ENCODE measurements at places on chromosomes 2 and 18. TPM values are rescaled to one million over a fixed set of nuclear protein-coding genes. Genes with fewer than 3 reads are reported as not detected.

- peaks cover 44% of the 10 kb centered on the region for H3K27me3 ChIP-seq
- DNase-seq, result no peak
- H3K27ac ChIP-seq, result no peak overlapping the region
- no peak overlapping the region for H3K4me3 ChIP-seq
These were observed 19.7 kb downstream of the CLUL1 start for GRCh38 chr18:616380-616995.

- H3K4me1 ChIP-seq, result no peaks in the 10 kb centered on the region
- H3K4me3 ChIP-seq, result no peak overlapping the region
- no peaks in the 10 kb centered on the region for H3K27me3 ChIP-seq
- H3K27ac ChIP-seq, result no peak overlapping the region
These were observed 141.1 kb downstream of the ANTXR1 start for GRCh38 chr2:69154106-69154505.

DNA sequence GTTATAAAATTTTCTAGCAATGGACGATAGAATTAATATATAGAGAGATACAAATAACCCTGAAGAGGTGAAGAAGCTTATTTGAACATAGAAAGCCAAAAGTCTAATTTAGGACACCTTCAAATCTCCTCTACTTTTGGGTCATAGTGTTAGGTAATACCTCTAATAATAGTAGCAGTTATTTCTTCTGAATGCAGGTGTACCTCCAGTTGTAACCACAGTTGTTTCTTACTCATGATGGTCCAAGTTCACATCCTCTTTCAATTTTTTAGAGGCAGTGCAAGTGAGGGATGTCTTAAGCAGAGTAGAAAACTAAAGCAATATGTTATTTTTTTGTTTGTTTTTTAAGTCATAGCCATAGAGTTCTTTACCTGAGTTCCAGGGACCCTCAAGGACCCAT is 429.5 kb downstream of the CCDC85A start:
- no peak overlapping the region for H3K27ac ChIP-seq
- DNase-seq, result no peak
- no peaks in the 10 kb centered on the region for H3K36me3 ChIP-seq
- H3K4me3 ChIP-seq, result no peak overlapping the region

DNA sequence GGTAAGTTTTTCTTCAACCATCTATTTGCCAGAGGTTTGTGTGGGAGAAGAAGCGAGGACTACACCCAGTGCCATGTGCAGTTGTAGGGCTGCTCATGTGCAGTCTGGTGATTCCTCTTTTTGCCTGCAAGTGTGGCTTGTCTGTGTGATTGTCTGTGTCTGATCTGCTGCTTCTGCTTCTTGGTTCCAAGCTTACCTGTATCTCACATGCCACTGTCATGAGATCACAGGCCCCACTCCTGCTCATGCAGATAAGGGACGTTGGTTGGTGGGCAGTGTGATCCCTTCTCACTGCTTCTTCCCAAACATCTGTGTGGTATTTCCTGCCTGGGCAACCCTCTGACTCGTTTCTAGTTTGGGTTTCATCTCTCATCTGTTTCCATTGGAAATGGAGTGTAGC is 27.1 kb downstream of the RRM2 start:
- H3K4me1 ChIP-seq, result no peaks in the 10 kb centered on the region
- no peaks in the 10 kb centered on the region for H3K36me3 ChIP-seq
- DNase-seq, result no peak
- H3K27ac ChIP-seq, result no peak overlapping the region
- no peak overlapping the region for H3K4me3 ChIP-seq
- H3K27me3 ChIP-seq, result no peaks in the 10 kb centered on the region

DNA sequence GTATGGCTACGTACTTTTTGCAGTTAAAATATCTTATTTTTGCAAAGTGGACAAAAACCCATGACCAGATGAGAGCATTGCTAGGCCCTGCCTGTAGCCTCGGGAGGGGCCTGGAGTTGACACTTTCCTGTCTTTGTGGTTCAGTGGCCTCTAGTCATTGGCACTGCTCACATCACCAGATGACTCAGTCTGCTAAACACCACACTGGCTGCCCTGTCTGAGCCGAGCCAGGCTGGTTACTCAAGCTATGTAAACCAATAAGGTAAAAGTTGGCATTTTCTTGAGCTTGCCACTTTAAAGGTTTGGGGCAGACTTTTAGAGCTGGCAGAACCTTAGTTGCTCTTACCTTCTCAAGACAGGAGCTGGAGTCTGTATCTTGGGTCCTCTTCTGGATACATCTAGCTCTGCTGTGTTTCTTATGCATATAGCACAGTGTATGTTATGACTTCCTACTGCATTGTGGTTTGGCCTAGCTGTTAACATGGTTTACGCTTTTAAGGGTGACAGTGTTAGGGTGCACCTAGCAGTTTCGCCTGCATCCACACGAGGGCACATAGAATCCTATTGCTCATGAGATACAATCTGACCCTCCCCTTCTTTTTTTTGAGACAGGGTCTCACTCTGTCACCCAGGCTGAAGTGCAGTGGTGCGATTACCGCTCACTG is 76.4 kb downstream of the AP1S3 start:
- H3K4me3 ChIP-seq, result peak overlapping the region; percentile 42
- H3K4me1 ChIP-seq, result peaks cover 42% of the 10 kb centered on the region
- H3K27me3 ChIP-seq, result no peaks in the 10 kb centered on the region
- H3K27ac ChIP-seq, result peak overlapping the region; percentile 96
- 0 out of 2 replicates have a peak, but pooled peaks cover 7% of the 10 kb centered on the region for H3K36me3 ChIP-seq

DNA sequence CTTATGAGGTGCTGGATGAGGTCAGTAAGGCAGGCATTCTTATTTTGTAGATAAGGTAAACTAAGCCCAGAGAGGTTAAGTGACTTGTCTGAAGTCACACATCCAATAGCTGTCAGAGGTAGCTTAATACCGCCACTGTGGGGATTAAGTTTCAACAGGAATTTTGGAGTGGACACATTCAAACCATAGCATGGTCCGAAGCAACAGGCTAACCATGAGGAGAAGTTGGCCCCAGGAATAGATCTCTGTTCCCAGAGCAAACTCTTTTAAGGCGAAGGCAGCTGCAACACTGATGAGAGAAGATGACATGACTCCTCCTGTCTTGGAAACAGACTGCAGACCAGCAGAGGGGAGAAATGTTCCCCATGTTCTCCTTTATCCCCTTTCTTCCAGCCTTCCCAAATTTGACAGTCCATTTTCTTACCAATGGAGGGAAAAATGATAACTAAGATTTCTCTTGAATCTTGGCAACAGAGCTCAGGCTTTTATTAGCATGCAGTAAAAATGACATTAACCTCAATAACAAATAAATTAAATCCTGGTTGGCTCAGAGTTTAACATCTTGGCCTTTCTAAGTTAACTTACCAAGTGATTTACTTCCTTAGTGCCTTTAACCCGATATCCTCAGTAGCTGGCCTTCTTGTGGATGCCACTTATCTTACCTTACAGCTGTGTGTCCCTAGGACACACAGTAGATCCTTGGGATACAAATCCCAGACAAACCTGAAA is 67.9 kb upstream of the STPG4 start:
- no peak overlapping the region for H3K4me3 ChIP-seq
- no peak for DNase-seq
- H3K27ac ChIP-seq, result no peak overlapping the region
- H3K27me3 ChIP-seq, result no peaks in the 10 kb centered on the region

GRCh38 chr2:80078290-80079036 is 226.1 kb downstream of the LRRTM1 start:
- DNase-seq, result no peak
- no peaks in the 10 kb centered on the region for H3K4me1 ChIP-seq
- H3K27ac ChIP-seq, result no peak overlapping the region
- H3K4me3 ChIP-seq, result no peak overlapping the region

DNA sequence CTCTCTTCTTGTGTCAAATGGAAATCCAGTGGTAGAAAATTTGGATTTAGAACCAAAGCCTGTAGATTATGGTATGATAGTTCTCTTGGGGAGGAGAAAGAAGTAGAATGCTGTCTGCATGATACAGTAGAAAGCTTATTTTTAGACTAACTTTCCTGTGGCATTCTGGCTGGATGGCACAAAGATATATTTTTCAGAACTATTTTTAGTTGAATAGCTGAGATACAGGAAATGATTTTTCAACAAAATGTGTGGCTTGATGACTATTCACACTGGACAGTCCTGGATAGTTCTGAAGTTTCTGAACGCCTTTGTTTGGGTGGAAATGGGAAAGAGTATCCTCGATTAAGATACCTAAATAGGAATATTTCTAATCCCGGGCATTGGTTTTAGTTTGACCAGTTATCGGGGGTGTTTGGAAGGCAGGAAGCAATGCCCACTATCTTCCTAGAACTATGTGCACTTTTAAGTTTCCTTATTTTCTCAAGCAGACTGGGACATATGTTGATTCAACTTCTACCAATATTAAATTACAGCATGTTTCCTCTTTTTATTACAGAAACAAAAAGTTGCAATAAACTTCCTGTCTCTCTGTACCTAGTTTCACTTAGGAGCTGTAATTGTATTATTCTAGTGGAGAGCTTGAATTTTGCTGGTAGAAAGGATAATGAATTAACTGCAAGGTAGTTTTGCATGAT is 32.1 kb downstream of the GDF7 start:
- DNase-seq, result no peak
- H3K4me3 ChIP-seq, result no peak overlapping the region

DNA sequence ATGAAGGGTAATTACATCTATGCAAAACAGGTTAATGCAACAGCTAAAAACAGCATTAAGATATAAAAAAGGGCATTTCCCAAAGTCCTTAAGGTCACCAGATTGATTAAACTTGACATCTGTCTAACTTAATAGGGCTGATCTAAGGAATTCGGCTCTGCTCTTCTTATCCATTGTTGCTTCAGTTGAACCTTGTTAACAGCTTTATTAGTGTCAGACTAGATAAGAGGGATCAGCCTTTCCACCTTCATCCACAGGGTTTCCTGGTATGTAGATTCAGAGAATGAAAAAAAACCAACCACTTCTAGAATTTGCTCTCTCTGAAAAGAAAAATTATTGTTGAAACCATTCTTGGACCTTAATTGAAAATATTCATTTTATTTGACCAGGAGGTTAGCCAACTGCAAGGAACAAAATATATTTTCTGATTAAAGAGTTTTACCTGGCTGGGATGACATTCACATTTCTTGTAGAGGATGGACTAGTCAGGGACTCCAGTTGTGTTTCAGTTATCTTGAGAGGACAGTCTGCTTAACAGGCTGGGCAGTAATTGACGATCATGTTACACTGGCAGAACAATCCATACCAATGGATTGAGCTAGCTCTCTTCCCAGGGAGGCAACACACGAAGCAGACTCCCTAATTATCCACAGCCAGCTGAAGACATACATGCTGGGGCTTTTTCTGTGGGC is 357.4 kb upstream of the ACVR2A start:
- no peaks in the 10 kb centered on the region for H3K4me1 ChIP-seq
- no peaks in the 10 kb centered on the region for H3K36me3 ChIP-seq
- no peak overlapping the region for H3K4me3 ChIP-seq
- no peak for DNase-seq

DNA sequence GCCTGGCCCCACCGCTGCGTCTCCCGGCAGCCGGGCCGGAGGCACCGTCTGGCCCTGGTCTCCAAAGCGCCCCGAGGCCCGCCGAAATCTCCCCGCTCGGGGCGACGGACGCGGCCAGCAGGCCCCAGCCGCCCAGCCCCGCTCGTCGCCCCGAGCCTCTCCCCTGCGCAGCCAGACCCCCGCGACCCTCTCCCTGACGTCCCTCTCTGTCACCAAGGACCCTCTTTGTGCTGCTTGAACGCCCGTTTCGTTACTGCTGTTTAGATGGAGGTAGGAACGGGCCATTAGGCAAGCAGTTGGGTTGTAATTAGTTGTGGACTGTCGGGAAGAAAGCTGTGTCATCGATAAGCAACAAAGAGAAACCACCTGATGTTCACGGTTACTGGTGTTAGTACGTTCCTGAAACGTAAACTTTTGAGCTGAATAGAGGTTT is 686 bp downstream of the UBXN4 start:
- H3K36me3 ChIP-seq, result peaks cover 5% of the 10 kb centered on the region
- no peaks in the 10 kb centered on the region for H3K27me3 ChIP-seq
- peak overlapping the region; percentile 99 for H3K4me3 ChIP-seq
- DNase-seq, result peak; percentile 54

GRCh38 chr2:217459680-217460405 is 543.0 kb downstream of the TNS1 start:
- H3K36me3 ChIP-seq, result no peaks in the 10 kb centered on the region
- no peak for DNase-seq
- no peak overlapping the region for H3K27ac ChIP-seq
- no peaks in the 10 kb centered on the region for H3K4me1 ChIP-seq

DNA sequence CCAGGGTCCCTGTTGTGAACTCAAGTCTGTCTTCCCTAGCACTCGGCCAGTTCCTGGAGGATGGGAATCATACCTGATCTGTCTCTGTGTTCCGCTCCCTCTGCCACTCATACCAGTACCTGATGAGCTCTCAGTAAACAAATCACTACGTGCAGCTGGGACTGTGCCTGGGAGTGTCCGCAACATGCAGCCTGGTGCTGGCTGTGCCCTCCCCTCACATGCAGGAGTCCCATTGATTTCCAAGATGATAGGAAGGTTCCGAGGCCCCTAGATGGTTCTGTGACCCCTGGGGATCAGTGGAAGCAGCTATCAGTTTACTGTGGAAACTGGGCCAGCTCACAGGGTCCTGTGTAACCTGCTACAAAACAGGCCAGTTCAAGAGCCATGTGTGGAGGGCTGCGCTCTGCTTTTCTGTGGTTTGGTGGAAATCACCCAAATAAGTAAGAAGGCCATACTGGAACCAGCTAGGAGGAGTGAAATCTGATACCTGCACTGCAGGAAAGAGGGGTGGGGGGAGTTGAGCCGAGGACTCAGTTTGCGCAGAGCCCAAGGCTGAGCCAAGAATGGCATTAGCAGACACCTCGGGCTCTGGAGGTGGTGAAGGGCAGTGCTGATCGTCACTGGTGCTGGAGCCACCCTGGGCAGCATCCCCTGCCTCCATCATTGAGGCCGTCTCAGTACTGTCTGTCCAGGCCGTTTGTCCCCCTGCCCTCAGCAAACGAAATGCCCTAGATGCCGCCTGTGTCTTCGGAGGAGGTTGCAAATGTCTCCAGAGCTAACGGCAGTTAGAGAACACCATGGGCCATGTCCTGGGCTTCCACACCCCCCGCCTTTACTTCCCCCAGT is 93.3 kb downstream of the KLHL29 start:
- H3K4me3 ChIP-seq, result no peak overlapping the region
- no peaks in the 10 kb centered on the region for H3K27me3 ChIP-seq
- DNase-seq, result no peak
- H3K36me3 ChIP-seq, result no peaks in the 10 kb centered on the region

DNA sequence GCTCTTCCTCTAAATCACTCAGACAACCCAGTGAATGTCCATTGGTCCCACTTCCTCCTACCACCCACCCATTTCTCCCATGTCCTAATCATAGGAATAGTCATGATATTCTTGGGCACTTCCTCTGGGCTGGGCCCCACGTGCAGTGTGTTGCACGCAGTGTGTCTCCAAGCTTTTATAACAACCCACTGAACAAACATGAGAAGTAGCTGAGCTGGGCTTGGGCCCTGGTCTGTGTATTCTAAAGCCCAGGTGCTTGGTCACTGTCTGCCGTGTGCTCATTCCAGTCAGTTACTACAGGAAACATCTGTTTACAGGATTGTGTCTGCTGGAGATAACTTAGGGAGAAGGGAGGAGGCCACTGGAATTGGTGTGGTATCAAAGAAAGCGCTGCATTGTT is 64.2 kb upstream of the THOC1 start:
- no peaks in the 10 kb centered on the region for H3K4me1 ChIP-seq
- H3K27ac ChIP-seq, result no peak overlapping the region
- no peaks in the 10 kb centered on the region for H3K36me3 ChIP-seq
- peaks cover 98% of the 10 kb centered on the region for H3K27me3 ChIP-seq
- H3K4me3 ChIP-seq, result no peak overlapping the region

C2orf78 gene
- total RNA-seq, result not detected

IL18RAP gene
- not detected for total RNA-seq

ST6GAL2 gene
- total RNA-seq, result not detected

BBS5 gene
- 0.38 TPM for total RNA-seq

ARHGAP28 gene
- total RNA-seq, result not detected

KCNF1 gene
- 1.0 TPM for total RNA-seq

KIAA2012 gene
- total RNA-seq, result not detected

CYP1B1 gene
- 36.3 TPM for total RNA-seq
